ENCODE measurements at places on chromosomes 3 and 15.

GRCh38 chr15:51750792-51751696, at the start of gene TMOD2:
Gene TMOD2 (plus strand): TSS chr15:51751597. CDS start chr15:51766442, 14,845 bp downstream.
- no peak for DNase-seq

DNA sequence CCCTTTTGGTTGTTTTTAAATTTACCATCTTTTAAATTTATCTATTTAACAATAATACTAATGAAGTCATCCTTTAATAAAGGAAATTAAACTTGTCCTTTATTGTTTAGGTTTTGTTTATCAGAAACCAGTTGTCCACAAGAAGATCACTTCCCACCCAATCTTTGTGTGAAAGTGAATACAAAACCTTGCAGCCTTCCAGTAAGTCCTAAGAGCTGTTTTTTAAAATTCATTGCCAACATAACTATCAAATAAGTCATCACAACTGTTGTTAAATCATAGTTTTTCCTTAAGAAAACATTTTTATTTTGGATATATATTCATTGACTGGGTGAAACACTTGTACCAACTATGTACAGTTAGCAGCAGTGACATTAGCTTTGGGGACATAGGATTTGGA, 59.4 kb downstream of the CALML4 start:
- no peak for DNase-seq

- DNase-seq = peak; percentile 1
Observed at GRCh38 chr15:85615930-85616329, 178.8 kb downstream of the KLHL25 start.

GRCh38 chr15:67127965-67128364, 62.6 kb downstream of the SMAD3 start:
- DNase-seq = peak; percentile 97

GRCh38 chr3:124748560-124749198, 18.4 kb downstream of the UMPS start:
- DNase-seq = no peak

- no peak for DNase-seq
Observed at GRCh38 chr3:107881509-107881908, 209.3 kb downstream of the CD47 start.

GRCh38 chr15:29116970-29117700, 152.5 kb downstream of the NSMCE3 start:
- no peak for DNase-seq

DNA sequence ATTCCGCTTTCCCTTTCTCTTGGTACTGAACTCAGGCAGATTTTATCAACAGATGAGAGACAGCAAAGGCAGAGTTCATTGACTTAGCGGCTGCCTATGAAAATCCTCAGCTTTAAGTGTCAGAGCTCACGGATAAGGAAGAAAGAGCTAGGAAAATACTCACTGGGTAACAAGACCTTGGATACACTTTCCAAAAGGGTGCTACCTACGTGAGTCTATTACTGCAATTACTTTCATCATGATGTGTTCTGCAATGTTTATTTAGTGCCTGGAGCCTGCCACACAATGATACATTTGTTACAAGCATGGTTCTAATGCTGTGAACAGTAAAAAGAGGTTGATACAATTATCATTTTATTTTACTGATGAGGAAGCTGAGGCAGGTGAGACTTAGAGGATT, 177.5 kb downstream of the GRM7 start:
- DNase-seq = no peak

- no peak for DNase-seq
Observed at GRCh38 chr15:26013981-26014380, 150.9 kb upstream of the ATP10A start.

Data from kidney glomerular epithelial cell (primary cell).